ENCODE measurements at places on chromosomes 13 and 19.

DNA sequence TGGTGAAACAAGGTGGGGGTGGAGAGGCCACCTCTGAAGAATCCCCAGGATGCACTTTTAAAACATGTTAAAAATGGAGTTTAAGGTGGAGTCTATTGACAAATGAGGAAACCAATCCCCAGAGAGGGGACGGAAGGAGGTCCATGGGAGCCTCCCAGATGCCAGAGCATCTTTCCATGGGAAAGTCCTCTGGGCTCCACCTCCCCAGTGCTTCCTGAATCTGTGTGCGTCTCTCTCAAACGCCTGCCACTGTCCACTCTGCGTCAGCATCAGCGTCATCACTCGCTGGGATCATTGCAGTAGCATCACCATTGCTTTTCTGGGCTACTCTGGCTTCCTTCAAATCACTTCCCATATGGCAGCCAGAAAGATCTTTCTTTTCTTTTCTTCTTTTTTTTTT is 6.2 kb downstream of the GPR4 start:
- no peak for DNase-seq

DNA sequence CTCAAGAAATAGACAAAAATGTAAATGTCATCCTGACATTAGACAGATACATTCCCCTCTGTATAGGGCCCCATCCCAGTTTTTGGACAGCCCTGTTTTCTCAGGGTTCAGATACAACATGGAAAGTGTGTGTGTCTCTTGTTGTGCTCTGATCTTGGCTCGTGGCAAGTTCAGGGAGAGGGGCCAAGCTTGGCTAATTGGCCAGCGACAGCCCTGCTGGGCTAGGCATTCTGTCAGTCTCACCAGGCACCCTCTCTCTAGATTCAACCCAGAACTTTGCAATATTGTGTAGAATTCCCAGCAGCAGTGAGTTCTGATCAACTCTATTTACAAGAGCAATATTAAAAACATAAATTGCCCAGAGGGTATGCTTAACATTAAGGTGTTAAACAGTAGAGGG is 30.1 kb downstream of the MTUS2 start:
- no peak for DNase-seq

DNA sequence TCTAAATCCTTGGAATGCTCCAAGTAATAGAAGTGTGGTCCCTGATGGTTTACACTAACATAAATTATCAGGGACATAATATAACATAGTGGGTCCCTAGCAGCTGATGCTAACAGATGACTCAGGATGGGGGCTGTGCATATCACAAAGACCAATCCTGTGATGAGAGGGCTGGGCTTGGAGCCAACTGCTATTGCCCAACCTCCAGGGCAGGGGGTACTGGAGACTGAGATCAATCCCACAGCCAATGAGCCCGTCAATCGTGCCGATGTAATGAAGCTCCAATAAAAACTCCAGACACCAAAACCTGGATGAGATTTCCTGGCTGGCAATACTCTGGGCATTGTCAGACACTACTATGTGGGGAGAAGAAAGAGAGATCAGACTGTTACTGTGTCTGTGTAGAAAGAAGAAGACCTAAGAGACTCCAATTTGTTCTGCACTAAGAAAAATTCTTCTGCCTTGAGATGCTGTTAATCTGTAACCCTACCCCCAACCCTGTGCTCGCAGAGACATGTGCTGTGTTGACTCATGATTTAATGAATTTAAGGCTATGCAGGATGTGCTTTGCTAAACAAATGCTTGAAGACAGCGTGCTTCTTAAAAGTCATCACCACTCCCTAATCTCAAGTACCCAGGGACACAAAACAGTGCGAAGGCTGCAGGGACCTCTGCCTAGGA is 33.4 kb downstream of the ABCC4 start:
- DNase-seq = no peak

- no peak for DNase-seq
Observed at GRCh38 chr19:28258829-28259228, 954.1 kb downstream of the UQCRFS1 start.

GRCh38 chr13:26895081-26895807 is 134.7 kb upstream of the GPR12 start:
- DNase-seq = no peak

DNA sequence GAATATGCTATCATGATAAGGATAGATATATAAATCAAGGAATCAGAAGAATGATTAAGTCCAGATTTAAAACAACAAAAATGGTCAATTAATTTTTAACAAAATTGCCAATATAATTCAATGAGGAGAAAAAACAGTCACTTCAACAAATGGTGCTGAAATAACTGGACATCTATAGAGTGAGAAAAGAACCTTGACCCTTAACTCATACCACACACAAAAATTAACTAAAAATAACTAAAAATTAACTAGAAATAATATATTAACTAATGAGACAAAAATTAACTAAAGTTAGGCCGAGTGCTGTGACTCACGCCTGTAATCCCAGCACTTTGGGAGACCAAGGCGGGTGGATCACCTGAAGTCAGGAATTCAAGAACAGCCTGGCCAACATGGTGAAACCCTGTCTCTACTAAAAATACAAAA is 9.5 kb downstream of the LGALS7 start:
- DNase-seq = no peak

DNA sequence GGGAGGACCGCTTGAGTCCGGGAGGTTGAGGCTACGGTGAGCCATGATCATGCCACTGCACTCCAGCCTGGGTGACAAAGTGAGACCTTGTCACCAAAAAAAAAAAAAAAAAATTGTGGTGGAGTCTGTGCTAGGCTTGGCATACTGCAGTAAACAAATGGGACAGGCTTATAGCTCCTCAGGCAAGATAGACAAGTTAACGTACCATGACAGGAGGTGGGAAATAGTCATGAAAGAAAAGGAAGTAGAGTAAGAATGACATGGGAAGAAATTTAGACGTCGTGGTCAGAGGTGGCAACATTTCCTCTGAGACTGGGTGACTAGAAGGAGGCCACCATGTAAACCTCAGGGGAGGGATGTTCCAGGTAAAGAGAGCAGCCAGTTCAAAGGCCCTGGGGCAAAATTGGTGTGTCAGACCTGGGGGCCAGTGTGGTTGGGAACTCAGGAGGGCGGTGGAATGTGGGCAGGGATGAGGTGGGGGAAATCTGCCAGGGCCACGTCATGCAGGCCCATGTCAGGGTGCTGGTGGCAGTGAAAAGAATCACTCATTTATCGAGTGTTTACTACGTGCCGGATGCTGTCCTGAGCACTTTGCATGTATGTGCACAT is 5.6 kb downstream of the SNRPA start:
- DNase-seq = no peak

DNA sequence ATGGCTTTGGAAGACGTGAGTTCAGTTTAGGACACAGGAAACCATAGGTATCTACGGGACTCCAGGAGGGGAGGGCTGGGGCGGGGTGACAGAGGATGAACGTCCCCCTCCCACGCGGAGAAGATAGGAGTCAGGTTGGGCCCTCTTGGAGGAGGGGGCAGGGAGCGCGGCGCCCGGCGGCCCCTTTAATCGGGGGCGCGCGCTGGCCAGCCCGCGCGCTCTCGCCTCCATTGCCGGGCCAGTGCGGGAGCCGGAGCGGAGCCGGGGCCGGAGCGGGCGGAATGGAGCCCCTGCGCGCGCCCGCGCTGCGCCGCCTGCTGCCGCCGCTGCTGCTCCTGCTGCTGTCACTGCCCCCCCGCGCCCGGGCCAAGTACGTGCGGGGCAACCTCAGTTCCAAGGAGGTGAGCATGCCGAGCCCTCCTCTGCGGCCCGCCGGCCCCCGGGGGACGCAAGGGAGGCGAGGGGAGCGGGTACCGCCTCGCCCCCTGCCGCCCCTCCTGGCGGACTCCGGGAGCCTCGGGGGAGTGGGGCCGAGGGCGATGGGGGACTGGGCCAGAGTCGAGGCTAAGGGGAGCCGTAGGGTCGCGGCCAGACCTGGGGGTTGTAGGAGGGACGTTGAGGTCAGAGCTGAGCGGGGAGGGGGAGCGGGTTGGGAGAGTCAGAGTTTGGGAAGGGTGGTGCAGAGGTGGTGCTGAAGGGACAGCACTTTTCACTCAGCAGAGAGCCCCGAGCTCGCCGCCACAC is at the start of gene TMEM145:
TSS of gene TMEM145 (plus strand) at position 214 of the 744 bp plus-strand sequence. CDS start at position 282, 68 bp downstream.
- DNase-seq = no peak

DNA sequence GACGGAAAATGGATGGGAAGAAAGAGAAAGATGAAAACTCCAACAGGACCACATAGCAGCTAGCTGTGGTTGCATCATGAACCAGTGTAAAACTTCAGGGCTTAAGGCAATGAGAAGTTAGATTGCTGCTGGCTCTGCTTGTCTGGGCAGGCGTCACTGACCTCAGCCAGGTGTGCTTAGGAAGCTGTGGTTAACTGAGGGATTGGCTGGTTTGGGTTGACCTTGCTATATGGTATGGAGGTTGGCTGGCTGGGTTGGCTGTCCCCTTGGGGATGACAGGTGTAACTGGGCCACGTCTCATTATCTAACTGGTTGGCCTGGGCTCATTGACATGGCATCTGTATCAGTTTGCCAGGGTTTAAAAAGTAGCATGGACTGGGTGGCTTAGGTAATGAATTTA is 40.9 kb downstream of the NLRP4 start:
- DNase-seq = no peak

GRCh38 chr19:12112701-12113100 is 27.4 kb downstream of the ZNF20 start:
- DNase-seq = no peak

- no peak for DNase-seq
Observed at GRCh38 chr19:33699754-33700407, 78.1 kb downstream of the CHST8 start.

GRCh38 chr19:28601723-28602440 is 611.1 kb downstream of the UQCRFS1 start:
- DNase-seq = no peak

- no peak for DNase-seq
Observed at GRCh38 chr19:46209051-46209450, 20.5 kb upstream of the IGFL1 start.

GRCh38 chr13:71149046-71149445 is 718.0 kb downstream of the DACH1 start:
- DNase-seq = peak; percentile 82

GRCh38 chr13:20470136-20470535 is 55.5 kb downstream of the CRYL1 start:
- DNase-seq = no peak

- DNase-seq = no peak
Observed at GRCh38 chr19:39405958-39406655, 540 bp upstream of the ZFP36 start.

GRCh38 chr19:6056801-6057650 is 53.3 kb downstream of the RFX2 start:
- peak; percentile 84 for DNase-seq

DNA sequence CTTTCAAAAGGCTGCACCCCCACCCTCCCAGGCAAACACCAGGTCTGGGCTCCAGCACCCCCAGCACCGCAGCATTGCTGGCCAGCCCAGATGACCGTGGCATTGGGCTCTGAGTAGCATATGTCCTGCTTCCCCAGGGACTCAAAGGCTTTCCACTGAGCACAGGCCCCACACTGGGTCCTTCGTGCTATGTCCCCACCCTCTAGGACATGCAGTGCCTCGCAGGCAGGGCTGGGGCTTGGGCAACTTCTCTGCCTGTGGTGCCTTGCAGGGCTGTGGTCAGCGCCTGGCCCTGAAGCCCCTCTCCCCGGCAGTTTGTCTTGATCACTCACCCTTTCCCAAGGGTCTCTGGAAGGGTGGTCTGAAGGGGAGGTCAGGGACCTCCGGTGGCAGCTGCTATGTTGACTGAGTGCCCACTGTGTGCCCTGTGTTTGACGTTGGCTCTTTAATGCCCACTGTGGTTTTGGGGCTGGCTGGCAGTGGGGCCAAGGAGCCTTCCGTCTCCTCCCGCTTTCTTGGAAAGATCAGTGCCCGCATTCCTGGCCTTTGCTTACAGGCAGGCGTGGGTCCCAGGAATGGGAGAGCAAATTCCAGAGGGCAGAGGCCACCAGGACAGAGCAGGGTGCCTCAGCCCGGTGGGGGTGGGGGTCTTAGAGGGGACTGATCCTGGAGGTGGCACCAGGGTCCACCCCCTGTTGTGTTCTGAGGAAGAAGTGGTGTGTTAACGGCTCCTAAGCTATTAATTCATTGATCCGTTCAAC is 20.3 kb upstream of the CRTC1 start:
- DNase-seq = no peak

DNA sequence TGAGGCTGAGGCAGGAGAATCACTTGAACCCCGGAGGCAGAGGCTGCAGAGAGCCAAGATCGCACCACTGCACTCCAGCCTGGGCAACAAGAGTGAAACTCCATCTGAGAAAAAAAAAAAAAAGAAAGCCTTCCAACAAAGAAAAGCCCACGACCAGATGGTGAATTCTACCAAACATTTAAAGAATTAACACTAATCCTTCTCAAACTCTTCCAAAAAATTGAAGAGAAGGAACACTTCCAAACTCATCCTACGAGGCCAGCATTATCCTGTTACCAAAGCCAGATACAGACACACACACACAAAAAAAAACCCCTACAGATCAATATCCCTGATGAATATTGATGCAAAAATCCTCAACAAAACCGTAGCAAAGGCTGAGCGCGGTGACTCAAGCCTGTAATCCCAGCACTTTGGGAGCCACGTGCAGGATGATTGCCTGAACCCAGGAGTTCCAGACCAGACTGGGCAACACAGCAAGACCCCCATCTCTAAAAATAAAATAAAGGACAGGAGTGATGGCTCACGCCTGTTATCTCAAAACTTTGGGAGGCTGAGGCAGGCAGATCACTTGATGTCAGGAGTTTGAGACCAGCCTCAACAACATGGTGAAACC is 6.2 kb upstream of the EVI5L start:
- DNase-seq = no peak

- DNase-seq = no peak
Observed at GRCh38 chr19:49349567-49349966, 12.6 kb downstream of the TEAD2 start.

DNA sequence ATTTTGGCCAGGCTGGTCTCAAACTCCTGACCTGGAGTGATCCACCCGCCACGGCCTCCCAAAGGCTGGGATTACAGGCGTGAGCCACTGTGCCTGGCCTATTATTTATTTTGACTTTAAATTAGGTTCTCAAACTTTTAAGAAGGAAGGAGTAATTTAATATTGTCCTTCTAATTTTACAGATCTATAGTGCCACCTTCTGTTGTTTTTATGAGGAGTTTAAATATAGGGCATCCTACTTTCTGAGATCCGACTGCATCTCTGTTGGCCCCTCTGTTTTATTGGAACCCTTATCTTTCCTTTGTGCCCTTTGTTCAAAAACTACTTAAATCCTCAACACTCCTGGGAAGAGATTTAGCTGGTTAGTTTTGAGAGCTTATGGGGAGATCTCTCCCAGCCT is 25.4 kb upstream of the ZMYM5 start:
- DNase-seq = no peak

- DNase-seq = no peak
Observed at GRCh38 chr19:41479757-41480191, 36.8 kb downstream of the ERICH4 start.

DNA sequence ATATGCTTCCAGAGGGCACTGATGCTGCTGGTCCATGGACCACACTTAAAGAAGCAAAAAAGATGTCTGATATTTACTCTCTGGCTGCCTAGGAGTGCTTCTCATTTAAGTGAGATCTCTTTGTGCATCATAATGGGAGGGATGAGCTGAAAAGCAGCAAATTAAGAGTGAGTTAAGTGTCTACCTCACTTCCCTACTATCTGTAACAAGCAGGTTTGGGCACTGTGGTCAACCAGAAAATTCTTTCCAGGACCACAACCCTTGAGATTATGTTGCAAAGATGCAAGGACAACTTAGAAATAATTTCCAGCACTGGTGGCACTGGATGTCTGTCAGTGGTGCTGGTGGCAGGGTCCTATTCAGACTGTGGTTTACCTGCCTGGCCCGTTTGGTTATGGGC is 52.1 kb upstream of the USPL1 start:
- DNase-seq = no peak

Measured in NCI-H1694 (cell line).